H1 (cell line): ENCODE measurements at places on chromosomes 5 and 9. TPM values are rescaled to one million over a fixed set of nuclear protein-coding genes. Genes with fewer than 3 reads are reported as not detected.

ELL2 gene
- total RNA-seq: 21.7 and 29.4 TPM in 2 replicates

LRRC19 gene
- not detected in 2 replicates for total RNA-seq

F2RL2 gene
- 0.07 and 0.10 TPM in 2 replicates for total RNA-seq

CDH12 gene
- total RNA-seq: not detected in 2 replicates

DNM1 gene
- 43.7 and 62.7 TPM in 2 replicates for total RNA-seq

QRFP gene
- not detected in 2 replicates for total RNA-seq

C5orf58 gene
- total RNA-seq: 1.4 and 1.6 TPM in 2 replicates

SLC34A1 gene
- total RNA-seq: not detected in 2 replicates

MSX2 gene
- total RNA-seq: 0.38 and 0.47 TPM in 2 replicates

NR4A3 gene
- total RNA-seq: 0.23 and 0.30 TPM in 2 replicates

ITK gene
- not detected in 2 replicates for total RNA-seq

ISL1 gene
- 0.19 TPM in 1 of 2 replicates, not detected in the other for total RNA-seq

FOXD4 gene
- total RNA-seq: 0.25 TPM in 1 of 2 replicates, not detected in the other

GPR150 gene
- not detected in 2 replicates for total RNA-seq

LCP2 gene
- 0.26 and 0.42 TPM in 2 replicates for total RNA-seq

DNA sequence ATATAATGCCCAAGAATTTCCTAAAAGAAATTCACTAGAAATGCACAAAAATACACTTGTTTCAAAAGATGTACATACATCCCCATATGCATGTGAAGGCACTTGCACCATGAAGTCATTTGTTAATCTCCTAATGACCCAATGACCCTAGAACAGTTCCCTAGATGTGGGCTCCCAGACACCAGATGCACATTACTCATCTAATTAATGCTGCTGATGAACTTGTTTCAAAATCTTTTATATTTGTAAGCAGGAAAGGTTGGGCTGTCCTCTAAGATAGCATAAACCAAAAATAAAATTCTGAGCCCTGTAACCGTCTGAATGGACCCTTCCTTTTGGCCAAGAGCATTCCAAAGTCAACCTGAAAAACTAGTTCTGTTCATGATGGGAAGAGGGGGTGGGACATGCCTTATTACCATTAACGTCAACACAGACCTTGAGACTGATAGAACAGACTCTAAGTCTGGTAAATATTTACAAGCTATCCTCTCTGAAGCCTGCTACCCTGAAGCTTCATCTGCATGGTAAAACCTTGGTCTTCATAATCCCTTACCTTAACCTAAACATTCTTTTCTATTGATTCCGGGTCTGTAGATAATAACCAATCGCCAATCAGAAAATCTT, 91.0 kb upstream of the DAPK1 start:
- DNase-seq: no peak

GRCh38 chr9:32928912-32929311, 72.5 kb downstream of the APTX start:
- DNase-seq: no peak

GRCh38 chr9:136902259-136902821, 16.0 kb downstream of the TRAF2 start:
- DNase-seq: no peak

- no peak for DNase-seq
Measured at GRCh38 chr5:38371596-38371995, 113.2 kb downstream of the EGFLAM start.

DNA sequence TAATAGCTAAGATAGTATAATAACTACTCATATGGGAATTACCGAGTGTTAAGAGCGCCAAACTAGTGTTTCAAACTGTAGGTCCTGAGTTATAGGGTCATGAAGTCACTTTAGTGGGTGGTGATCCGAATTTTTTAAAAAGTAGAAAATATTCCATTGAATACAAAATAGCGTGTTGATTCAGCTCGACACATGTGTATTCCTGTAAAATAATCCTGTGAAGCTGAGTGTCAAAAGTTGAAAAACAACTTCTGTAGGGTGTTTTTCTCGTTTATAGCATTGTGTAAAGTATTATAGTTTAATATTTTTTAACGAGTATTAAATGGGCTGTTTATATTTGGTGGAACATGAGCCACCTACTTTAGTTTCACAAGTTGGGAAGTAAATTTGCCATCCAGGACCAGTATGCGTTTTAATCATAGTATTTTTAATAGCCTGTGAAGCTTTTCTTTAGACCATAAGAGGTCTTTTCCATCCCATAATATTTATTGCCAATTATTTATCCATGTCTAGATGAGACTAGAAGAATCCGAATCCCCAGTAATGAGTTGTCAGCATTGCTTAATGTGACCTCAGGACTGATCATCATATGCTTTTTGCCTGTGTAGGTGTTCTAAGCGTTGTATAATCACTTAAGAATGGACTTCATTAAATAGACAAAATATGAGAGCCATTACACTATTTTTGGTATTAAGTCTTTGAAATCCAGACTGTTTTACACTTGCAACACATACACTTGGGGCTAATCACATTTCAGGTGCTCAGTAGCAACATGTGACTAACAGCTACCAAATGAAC, 84.1 kb downstream of the PTPDC1 start:
- DNase-seq: no peak

DNA sequence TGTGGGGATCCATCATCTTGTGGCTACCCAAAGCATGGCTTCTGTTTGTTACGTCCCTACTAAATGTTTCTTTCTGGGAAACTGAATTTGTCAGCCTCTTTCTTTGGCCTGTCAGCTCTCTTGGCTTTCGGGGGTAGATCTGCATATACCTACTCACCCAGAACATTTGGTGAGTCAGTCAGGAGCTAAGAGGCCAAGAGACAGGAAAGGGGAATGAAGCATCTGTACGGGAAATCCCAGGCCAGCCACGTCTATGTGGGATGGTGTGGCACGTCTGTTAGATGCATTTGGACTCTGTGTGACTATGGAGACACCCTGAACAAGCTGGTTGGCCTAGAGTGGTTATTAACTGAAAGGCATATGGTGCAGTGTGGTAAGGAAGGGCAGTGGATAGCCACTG, 58.1 kb downstream of the CDO1 start:
- no peak for DNase-seq

- DNase-seq: no peak
Measured at GRCh38 chr5:35383041-35383440, 152.8 kb upstream of the PRLR start.

DNA sequence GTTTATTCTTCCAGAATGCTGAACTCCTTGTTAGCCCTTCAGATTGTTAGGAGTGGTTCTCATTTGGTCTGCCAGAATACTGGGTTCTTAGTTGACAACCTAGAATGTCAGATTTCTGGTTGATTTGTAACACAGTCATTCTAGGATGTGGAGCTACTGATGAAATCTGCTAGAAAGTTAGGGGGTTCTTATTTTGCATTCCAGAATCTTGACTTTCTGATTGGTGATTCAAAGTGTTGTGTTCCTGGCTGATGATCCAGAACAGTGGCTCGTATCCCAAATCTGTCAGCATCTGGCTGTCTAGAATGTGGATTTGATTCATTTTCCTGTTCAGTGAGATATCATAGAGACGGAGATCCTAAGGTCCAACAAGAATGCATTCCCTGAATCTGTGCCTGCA, 21.9 kb downstream of the PTGS1 start:
- DNase-seq: no peak

- no peak for DNase-seq
Measured at GRCh38 chr5:140630292-140631035, 2.5 kb downstream of the CD14 start.

GRCh38 chr5:33662722-33663427, 222.1 kb downstream of the TARS1 start:
- no peak for DNase-seq

- no peak for DNase-seq
Measured at GRCh38 chr5:150608991-150609390, 31.5 kb upstream of the SYNPO start.

DNA sequence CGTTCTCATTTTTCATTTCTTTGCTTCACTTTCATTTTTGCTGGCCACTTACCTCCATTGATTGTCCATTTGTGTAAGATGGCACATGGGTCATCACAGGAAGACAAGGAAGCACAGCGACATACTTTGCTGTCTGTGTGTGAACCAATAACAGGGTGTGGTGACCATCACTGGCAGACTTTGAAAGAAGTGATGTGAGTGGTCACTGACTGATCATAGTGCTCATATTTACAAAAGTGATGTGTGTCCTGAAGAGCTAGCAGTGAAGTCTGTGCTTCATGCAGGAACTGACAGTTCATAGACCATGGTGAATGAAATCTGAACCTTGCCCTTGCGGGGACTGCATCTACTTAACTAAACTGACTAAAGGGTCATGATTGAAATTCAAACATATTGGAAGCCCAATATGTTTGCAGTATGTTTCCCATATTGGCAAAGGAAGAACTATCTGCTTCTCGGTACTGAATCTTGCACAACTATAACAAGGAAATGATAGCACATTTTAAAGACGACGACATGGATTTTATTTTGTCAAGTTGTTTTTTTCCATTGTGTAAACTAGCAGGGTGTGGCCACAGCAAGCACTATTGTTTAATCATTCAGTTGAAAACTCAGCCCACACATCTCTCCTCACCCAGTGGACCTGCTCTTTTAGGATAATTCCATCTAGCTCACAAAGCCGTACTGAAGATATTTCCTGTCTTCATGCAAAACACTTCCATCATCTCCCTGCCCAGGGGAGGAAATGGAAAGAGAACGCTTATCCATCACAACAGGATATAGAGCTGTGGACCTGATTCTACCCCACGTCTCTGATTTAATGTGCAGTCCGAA, 232.0 kb upstream of the ANKRD55 start:
- DNase-seq: no peak

DNA sequence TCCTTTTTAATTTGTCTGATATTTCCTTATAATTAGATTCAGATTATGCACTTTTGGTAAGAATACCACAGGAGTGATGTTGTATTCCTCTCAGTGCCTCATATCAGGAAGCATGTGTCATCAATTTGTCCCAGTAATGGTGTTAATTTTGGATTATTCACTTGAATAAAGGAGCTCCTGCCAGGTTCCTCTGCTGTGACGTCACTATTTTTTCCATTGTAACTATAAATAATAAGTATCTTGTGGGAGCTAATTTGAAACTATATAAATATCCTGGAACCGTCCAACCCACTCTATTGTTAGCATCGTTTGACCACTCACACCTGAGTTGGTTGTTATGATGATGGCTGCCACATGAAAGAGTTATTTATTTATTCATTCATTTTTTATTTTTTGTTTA, 107.9 kb downstream of the INVS start:
- no peak for DNase-seq

- DNase-seq: no peak
Measured at GRCh38 chr9:134420281-134420845, 94.1 kb downstream of the RXRA start.

- DNase-seq: no peak
Measured at GRCh38 chr5:3103262-3103811, 351.9 kb upstream of the IRX2 start.

- DNase-seq: peak; percentile 42
Measured at GRCh38 chr9:122133263-122133983, 26.2 kb downstream of the NDUFA8 start.

GRCh38 chr5:132481596-132482211, 8.9 kb downstream of the IRF1 start:
- DNase-seq: no peak

- no peak for DNase-seq
Measured at GRCh38 chr5:120552638-120553037, 88.5 kb downstream of the PRR16 start.

DNA sequence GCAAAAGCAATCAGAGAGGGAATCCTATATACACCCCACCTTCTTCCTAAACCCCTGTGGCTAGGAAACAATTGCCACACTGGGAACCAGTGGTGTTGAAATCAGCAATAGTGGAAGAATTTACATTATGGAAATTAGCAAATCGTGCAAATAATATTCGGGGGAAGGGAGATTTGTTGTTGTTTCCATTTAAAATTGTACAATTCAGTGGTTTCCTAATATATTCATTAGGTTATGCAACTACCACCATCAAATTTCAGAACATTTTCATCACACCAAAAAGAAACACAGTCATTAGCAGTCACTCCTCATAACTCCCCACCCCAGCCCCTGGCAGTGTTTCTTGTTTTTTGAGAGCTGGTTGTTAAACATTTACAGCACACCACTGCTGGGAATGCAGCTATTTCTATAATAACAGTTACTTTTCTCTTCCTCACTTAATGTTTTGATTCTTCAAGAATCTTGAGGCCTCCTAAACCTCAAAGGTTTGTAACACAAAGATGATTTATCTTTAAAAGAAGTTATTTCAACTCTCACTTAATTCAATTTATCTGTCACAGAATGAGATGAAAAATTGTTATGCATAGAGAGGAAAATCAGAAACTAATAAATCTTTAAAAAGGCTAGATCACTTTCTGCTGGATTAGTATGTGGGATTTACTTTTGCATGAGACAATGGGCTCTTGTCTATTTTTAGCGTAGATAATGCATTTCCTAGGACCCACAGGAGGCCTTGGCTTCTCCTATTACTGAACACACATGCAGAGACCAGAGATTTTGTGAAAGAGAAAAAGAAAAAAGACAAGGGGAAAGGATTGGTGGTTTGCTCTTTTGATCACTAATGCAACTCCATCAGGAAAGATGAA, 91.8 kb upstream of the DAPK1 start:
- no peak for DNase-seq

GRCh38 chr9:133445293-133445969, 14.3 kb upstream of the CACFD1 start:
- DNase-seq: no peak

GRCh38 chr5:122076669-122077365, 1.2 kb downstream of the LOX start:
- no peak for DNase-seq

DNA sequence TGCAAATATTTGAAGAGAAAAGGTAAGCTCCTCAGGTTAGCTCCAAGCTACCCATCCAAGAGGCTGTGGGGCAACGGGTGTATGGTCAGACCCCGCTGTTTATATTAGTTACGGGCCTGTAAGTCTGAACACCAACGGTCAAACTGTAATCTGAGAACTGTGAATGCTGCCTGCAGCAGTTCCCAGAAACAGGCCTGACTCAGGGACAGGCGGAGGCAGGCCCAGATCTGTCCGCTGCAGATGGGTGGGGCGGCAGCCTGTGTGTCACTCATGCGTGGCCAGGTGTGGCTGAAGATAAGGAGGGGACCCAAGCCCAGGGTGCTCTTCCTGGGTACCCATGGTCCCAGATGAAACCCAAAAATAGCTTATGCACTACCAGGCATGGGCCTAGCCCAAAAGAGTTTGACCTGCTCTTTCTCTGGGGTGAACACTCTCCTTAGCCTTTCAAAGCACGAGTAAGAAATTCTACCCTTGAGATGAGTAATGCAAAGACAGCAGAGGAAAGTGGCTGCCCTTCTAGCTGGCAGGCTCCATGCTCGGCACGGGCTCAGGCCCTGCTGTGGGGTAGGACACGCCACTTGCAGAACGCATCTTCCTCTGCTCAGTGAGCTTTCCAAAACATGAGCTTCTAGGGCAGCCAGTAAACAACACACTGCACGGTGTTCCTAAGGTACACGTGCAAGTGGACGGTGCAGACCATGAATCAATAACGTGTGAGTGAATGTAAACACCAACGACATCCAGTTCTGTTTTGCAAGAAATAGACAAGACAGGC, 9.1 kb downstream of the UBAC1 start:
- no peak for DNase-seq
